Common myeloid progenitor, CD34-positive (primary cell): ENCODE measurements at places on chromosomes 16 and 17.

DNA sequence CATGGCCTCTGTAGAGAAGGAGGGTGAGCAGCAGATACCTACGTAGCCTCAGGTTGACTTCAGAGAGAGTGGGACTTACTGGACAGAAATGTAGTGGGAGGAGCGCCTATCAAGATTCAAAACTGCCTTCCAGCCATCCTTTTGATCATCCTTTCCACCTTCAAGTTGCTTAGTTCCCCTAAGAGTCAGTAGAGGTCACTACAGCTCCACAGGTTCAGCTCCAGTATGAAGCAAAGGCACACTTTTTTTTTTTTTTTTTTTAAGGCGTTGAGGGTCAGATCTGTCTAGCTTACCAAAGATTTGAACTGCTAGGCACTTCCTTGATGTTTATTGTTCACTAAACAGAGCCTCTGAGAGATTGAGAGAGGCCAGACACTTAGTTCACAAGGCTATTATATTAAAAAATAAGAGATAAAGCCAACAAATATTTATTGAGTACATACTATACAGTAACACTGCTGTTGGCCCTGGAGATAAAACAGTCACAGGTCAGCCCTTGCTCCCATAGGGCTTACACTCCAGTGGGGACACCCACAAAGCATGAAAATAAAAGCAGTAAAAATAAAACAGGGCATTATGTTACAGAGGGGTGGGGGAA, 3.1 kb downstream of the RNF227 start:
- peak; percentile 89 for DNase-seq

DNA sequence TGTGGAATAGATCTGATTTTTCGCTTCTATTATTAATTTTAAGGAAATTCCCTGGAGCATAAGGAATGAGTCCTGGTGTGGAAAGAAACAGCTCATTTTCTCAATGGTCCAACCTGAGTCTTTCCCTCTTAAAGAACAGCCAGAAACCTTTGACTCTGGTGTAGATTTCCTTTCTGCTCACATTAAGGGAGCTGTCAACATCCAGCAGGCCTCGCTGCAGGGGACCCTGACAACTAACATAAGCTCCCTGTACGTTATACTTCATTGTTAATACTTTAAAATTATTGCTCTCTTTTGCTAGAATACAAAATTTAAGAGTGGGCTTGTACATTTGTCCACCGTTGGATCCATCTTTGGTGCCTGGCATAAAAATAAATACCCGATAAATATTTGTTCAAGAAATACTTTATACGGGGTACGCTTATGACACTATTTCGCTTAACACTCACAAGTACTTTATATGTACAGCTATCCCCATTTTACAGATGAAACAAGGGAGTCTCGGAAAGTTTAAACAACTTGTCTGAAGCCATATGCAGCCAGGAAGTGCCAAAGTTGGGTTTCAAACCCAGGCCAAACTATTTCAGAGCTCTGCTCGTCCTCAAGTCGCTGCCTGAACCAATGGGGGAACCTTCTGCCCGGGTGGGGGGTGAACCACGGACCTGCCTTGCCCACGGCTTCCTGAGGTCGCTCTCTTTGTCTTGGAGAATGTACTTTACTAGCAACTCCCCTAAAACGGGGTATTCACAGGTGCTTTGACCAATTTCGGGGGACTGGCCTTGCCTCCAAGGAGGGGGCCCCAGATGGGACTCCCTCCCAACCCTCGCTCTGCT, 611 bp downstream of the SMARCE1 start:
- peak; percentile 76 for DNase-seq

- no peak for DNase-seq
Observed at GRCh38 chr17:65696739-65697394, 135.4 kb upstream of the AXIN2 start.

DNA sequence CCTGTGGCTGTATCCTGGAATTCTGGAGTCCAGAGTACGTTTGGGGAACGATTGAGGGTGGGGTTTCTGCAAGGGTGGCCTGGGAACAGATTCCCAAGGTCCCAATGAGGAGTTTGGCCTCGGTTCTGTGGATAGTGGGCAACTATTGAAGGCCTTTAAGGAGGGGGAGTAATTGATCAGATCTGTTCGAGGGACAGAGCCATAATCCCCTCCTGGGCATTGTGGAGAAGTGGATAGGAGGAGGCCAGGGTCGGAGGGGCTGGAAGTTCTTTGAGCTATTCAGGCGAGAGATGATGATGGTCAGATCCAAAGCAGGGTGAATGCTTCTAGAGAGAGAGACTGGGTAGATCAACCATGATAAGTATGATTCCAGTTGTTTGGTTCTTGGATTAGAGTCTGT, 173.4 kb downstream of the SNX29 start:
- DNase-seq: no peak

GRCh38 chr16:75376475-75377161, 56.7 kb downstream of the CFDP1 start:
- no peak for DNase-seq

GRCh38 chr16:77696149-77696548, 26.2 kb upstream of the NUDT7 start:
- DNase-seq: no peak

- DNase-seq: no peak
Observed at GRCh38 chr17:76155988-76156661, 15.1 kb upstream of the FOXJ1 start.

DNA sequence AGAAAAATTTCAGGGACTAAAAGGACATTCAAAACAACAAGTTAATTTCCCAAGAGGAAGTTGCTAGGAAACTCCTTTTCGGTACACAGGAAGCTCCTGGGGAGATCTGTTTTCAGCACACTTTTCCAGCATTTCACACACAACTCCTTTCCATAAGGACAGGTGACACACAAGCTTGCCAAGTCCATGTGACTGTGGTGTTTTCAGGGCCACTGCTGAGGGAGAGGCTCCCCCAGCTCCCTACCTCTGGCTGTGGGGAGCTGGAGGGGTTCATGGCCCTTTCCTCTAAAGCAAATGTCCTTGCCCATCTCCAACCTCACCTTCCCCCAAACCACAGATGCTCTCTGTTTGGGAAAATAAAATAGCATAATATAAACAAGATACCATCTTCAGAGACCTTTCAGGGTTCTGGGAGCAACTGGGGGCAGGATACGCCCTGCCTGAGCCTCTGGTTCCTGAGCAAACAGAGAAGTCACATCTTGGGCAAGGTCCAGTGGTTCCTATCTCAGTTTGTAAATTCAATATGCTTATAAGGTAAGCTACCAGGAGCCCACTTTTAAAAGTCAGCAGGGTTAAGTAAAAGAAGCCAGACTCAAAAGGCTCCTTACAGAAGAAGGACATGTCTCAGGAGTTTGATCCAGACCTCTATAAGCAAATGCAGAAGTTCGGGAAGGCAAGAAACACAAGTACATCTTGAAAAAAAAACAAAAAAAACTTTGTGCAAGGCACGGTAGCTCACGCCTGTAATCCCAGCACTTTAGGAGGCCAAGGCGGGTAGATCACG, 3.0 kb downstream of the PDZD9 start:
- DNase-seq: no peak

- no peak for DNase-seq
Observed at GRCh38 chr17:78677303-78678221, 100.4 kb upstream of the DNAH17 start.

DNA sequence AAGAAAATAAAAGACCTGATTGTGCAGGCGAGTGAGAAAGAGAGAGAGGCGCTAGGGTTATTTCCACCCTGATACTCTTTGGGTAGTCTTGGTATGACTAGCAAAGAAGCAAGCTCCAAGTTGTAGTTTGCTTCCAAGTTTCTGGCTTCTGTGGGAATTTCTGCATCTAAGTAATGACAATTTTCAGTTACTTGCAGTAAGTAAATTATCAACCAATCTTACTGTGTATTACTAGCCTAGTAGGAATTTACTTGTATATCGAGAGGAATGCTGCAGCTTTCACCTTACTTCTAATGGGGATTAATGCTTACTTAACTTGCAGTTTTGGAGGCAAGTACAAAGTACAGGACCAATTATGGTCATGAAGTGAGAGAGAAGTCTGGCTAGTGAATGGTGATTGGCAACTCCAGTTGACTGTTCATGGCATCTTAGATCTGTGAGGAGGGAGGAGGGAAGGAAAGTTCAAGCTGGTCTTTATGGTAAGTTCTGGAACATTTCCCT, 31.9 kb downstream of the TENT4B start:
- DNase-seq: no peak

DNA sequence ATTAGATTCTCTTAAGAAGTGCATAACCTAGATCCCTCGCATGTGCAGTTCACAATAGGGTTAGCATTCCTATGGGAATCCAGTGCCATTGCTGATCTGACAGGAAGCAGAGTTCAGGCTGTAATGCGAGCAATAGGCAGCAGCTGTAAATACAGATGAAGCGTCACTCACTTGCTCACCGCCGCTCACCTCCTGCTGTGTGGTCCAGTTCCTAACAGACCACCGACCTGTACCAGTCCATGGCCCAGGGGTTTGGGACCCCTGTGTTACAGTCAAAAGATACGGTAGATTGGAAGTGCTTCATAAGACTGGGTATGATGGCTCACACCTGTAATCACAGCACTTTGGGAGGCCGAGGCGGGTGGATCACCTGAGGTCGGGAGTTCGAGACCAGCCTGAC, 2.8 kb downstream of the STAT5A start:
- no peak for DNase-seq
